ENCODE measurements at places on chromosomes 11 and 22. TPM values are rescaled to one million over a fixed set of nuclear protein-coding genes. Genes with fewer than 3 reads are reported as not detected.

DNA sequence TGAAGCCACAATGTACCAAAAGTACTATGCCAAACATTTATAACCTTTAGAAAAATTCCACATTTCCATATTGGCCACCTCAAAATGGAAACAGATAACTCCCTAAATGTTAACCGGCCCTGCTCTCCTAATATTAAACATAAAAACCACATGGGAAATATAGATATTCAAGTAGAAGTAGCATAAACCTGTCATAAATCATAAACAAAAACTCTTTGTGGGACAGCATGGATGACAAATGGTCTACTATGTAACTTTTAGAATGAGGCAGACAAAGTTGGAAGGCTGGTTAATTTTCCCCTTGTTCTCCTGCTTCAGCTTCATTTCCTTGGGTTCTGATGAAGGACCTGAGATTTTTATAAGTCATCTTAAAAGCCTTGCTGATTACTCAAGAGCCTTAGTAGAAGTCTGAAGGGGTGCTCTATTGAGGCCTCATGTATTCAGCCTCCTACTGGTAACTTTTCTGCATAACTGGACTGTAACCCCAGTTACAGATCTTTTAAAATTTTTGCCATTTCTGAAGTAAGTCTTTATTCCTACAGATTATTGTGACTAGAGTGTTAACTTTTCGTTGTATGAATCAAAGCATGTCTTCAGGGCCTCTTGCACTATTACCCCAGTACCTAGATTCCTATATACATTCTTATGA is 116.4 kb downstream of the STIM1 start:
- H3K27ac ChIP-seq: no peak overlapping the region
- H3K4me1 ChIP-seq: peaks cover 67% of the 10 kb centered on the region
- no peak overlapping the region for H3K4me3 ChIP-seq

- DNase-seq: no peak
- no peak overlapping the region for H3K27ac ChIP-seq
- H3K4me1 ChIP-seq: no peaks in the 10 kb centered on the region
- no peaks in the 10 kb centered on the region for H3K27me3 ChIP-seq
These were observed 25.0 kb downstream of the PARVG start for GRCh38 chr22:44205516-44206329.

- peaks cover 34% of the 10 kb centered on the region for H3K27me3 ChIP-seq
- H3K36me3 ChIP-seq: no peaks in the 10 kb centered on the region
- peak; percentile 46 for DNase-seq
- H3K4me1 ChIP-seq: peaks cover 55% of the 10 kb centered on the region
- no peak overlapping the region for H3K4me3 ChIP-seq
These were observed 33.1 kb downstream of the EHF start for GRCh38 chr11:34653851-34654482.

GRCh38 chr22:40346185-40347118 is at the start of gene ADSL:
Gene ADSL, plus strand, starts transcription at chr22:40346500. Its CDS starts 59 bp downstream, at chr22:40346559.
- H3K27ac ChIP-seq: peak within 1 kb of the TSS; percentile 92
- DNase-seq: peak; percentile 94
- peaks cover 45% of the 10 kb centered on the region for H3K4me1 ChIP-seq
- no peaks in the 10 kb centered on the region for H3K27me3 ChIP-seq
- H3K36me3 ChIP-seq: peaks cover 33% of the 10 kb centered on the region
- peak within 1 kb of the TSS; percentile 86 for H3K4me3 ChIP-seq

DNA sequence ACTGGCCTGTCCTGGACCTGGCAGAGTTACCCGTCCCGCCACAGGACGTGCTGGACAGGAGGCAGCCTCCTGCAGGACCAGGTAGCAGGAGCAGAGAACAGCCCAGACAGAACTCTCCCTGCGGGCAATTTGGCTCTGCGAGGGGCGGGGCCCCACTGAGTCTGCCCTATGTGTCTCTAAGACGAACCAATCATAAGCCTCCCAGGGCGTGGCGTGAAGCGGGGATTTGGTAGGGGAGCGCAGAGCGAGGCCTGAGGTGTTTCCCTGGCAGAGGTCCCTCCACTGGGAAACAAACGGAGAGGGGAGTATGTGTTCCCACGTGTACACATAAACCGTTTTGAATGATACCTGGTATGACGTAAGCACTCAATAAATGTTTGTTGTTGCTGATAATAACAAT is 7.4 kb downstream of the CD82 start:
- no peaks in the 10 kb centered on the region for H3K27me3 ChIP-seq
- DNase-seq: peak; percentile 61
- H3K36me3 ChIP-seq: peaks cover 43% of the 10 kb centered on the region
- H3K4me3 ChIP-seq: peak overlapping the region; percentile 51
- peak overlapping the region; percentile 100 for H3K27ac ChIP-seq

DNA sequence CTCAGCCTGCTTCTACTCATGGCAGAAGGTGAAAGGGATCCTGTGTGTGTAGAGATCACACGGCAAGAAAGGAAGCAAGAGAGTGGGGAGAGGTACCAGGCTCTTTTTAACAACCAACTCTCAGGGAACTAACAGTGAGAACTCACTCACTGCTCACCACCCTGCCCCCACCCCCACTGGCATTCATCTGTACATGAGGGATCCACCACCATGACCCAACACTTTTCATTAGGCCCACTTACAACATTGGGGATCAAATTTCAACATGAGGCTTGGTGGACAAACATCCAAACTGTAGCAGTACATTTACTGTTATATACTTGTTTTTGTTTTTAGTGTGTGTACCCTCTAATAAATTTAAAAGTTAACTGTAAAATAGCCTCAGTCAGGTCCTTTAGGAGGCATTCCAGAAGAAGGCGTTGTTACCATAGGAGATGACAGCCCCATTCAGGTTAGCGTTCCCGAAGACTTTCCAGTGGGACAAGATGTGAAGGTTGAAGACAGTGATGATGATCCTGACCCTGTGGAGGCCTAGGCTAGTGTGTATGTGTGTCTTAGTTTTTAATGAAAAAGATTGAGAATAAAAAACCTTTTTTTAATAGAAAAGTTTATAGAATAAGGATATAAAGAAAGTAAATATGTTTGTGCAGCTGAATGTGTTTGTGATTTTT is 11.3 kb downstream of the CUL5 start:
- H3K27ac ChIP-seq: no peak overlapping the region
- no peak for DNase-seq
- no peaks in the 10 kb centered on the region for H3K27me3 ChIP-seq
- peaks cover 56% of the 10 kb centered on the region for H3K4me1 ChIP-seq

- H3K4me1 ChIP-seq: peaks cover 10% of the 10 kb centered on the region
- peaks cover 41% of the 10 kb centered on the region for H3K27me3 ChIP-seq
- peak overlapping the region; percentile 33 for H3K27ac ChIP-seq
- H3K4me3 ChIP-seq: peak overlapping the region; percentile 68
- H3K36me3 ChIP-seq: no peaks in the 10 kb centered on the region
These were observed 460 bp downstream of the ZC3H12C start for GRCh38 chr11:110093407-110094297.

Gene UBQLNL
- 0.11 TPM for total RNA-seq

Gene C11orf87
- not detected for total RNA-seq

Gene PDGFB
- 2.5 TPM for total RNA-seq

Gene POU2AF3
- total RNA-seq: not detected
